ENCODE measurements at places on chromosomes 7 and 10.

DNA sequence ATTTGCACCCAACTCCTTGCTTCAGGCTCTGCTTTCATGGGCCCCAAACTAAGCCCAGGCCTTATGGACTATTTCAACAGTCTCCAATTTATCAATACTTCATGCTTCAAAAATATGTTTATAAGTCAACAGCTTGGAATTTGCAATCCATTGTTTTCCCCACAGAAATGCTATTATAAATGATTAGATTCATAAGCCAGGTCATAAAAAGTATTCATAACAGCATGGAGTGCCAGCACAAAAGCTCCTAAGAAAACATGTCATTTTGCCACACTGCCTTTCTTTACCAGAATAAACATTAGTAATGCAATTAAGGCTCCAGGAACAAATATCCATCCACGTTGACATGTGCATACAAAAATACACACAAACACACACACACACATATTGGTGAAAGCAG is 30.1 kb downstream of the OSBPL3 start:
- no peak for DNase-seq

DNA sequence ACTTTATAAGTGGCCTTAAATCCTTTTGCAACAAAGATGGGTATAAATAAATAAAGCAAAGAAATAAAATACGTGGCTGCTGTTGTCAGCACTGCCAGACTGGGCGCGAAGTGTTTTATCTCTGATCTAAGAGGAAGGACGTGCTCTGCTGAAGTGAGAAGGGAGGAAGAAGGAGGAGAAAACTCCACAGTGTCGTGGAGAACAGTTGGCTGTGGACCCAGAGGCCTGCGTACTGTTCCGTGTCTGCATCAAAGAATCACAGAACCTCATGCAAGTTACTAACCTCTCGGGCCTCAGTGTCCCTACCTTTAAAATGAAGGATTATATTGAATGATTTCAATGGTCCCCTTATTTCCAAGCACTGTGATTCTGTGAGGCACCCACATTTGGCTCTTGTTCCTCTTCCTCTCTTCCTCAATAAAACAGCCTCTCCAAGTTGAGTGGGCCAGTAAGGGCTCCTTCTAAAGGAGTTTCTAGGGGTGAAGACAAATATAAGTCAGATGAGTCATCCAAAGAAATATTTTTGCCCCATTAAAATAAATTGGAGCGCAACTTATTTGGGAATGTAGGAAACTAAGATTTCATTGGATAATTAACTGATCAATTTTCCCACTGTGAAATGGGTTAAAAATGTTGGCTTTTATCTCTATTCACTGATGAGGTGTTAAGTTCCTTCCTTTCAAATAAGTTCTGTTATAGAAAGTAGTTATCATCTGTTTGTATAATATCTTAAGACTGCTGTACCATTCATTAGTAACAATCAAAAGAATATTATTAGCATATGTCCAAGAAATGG is 126.9 kb upstream of the EFCAB10 start:
- DNase-seq, result no peak

DNA sequence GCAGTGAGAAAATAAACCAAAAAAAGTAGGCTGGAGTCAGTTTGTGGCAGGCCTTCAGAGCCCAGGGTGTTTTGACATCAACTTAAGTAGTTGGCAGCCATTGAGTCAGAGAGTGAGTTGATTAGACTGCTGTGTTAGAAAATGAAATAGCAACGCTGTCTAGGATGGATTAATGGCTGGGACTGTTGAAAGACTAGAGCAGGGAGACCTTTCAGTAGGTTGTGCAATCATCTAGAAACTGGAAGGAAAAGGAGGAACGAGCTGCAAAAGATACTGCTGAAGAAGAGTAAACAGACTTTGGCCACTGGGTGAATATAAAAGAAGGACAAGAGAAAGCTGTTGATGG is 28.6 kb upstream of the TRIL start:
- no peak for DNase-seq

DNA sequence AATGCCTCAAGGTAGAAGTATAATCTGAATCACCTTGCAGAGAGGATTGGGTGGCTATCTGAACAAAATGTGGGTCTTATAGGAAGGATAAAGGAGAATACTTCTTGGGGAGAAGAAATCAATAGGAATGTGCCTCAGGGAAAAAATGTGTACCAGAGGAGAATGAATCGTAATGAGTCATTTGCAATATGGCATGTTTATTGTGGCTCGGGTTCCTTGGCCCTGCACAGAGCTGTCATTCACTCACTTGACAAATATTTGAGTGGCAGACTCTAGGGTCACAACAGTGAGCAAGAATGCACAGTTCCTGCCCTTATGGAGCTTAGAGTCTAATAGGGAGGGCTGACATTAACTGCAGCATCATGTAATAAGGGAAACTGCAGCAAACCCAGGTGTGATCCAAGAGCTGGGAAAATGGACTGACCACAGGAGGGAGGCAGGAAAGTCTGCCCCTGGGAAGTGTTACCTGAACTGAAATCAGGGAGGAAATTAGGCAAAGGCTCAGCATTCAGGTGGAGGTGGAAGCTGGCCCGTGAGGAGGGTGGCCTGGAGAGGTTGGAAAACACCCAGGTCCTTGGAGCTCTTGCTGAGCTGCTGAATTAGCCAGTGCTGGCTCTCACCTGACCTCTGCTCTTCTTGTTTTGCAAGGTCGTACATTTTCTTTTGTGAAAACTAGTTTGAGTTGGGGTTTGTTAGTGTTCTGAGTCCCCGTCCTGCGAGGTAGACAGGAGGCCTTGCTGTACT is 203.9 kb downstream of the FRMD4A start:
- no peak for DNase-seq

DNA sequence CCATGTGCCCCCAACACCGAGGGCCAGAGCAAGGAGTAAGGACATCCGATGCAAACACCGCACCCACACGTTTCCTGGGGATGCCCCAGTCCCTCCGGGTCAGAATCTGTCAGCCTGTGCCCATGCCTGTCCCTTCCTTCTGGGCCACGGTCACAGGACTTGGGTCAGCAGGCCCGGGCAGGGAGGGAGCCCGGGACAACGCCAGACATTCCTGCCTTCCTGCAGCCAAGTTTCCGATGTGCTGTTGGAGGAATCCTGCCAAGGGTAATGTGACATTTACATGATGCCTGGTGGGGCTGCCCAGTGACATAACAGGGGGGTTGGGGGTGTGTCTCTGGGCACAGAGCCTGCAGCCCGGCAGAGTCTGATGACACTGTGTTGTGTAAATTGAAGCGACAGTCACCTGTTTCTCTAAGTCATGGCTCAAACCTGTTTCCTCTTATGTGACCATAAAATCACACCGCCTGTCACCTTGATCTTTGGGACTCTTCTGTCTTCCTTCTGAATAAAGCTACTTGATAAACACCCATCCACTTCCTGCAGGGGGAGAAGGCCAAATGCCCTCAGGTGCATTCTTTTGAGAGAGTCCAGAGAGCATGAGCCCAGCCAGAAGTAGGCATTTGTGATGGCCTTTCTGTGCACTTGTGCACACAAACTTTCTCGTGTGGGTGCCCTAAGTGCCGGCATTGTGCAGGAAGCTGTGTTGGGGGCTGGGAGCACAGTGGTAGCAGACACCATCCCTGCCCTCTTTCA is 175.3 kb upstream of the RHEB start:
- no peak for DNase-seq

- no peak for DNase-seq
These were observed 156.0 kb downstream of the ZNF33B start for GRCh38 chr10:42482411-42482810.

GRCh38 chr7:140383954-140384713 is 14.2 kb downstream of the SLC37A3 start:
- no peak for DNase-seq

- DNase-seq, result no peak
These were observed 78.2 kb upstream of the CHST15 start for GRCh38 chr10:124171561-124171960.

GRCh38 chr10:5611899-5612680 is 54.3 kb downstream of the ASB13 start:
- DNase-seq, result no peak

DNA sequence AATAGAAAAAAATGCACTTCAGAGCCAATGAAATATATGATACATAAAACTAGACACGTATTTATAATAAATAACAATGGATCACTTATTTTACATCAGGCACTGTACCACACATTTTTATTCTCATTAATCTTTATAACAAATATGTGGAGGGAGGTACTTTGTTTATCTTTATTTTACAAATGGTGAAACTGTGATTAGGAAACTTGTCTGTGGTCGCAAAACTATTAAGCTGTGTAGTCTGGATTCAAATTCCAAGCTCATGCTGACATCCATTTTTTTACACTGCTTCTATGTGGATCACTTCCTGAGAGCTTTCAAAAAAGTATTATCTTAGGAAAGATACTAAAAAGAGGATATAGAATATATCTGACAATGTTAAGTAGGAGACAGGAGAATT is 978.6 kb downstream of the SORCS1 start:
- DNase-seq, result no peak

DNA sequence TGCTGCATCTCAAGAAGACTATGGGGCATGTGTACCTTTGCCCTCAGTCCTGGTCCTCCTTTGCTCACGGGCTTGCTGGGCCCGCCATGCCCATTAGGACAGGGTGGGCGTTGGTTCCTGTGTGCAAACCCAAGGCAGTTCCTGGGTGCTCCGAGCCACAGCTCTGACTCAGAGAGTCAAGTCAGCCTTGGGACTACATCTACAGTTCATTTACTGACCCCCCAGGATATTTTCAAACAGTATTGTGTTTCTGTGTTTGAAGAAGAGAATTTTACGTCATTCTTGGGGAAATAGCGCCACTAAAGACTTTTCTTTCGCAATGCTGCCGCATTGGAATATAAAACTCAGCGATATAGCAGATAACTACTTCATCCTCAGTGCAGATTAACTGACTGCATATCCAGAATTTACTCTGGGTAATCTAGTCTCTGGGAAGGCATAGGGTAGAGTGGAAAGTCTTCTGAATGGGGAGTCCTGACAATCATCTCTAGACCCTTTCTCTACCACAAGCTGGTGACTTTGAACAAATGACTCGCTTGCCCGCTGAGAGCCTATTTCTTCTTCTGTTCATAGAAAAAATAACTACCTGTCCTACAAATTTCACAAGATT is 638.9 kb upstream of the FZD8 start:
- DNase-seq, result no peak

DNA sequence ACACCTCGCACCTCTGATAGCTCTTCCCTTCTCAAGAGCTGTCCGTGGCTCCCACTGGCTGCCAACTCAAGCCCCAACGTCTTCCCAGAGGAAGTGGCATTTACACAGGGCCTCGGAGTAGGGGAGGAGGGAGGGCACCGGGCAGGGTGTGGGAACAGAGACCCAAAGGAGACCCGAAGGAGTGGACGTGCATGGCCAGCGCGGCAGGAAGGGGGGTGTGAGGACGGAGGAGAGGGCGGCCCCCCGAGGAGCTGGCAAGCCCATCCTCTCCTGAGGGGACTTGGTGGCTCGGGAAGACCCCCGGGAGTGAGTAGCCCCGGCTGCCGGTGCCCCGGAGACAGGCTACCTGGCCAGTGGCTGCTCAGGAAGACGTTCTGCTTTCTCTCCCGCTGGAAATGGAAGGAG is 85.9 kb downstream of the FOXL3 start:
- no peak for DNase-seq

GRCh38 chr10:111784436-111784835 is 399.1 kb downstream of the GPAM start:
- no peak for DNase-seq

DNA sequence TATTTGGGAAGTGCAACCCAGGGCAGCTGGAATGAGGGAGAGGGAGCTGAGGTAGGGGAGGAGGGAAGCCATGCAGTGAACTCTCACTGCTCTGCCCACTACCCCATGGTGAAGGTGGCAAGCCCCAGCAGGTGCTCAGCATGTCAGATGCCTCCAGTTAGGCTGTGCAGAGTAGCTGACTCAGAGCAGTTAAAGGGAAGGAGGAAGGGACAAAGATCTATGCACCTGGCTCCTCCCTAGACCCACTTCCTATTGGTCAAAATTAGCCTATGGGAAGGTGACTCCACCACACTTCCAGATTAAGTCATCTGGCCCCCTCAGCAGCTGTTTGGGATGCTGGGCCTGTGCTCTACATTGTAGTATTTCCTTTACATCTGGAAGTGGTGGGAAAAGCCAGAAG is 125.7 kb upstream of the MTPN start:
- no peak for DNase-seq

GRCh38 chr10:33201056-33201780 is 133.2 kb downstream of the NRP1 start:
- no peak for DNase-seq

GRCh38 chr7:38306914-38307313 is 33.5 kb upstream of the TARP start:
- DNase-seq, result no peak

DNA sequence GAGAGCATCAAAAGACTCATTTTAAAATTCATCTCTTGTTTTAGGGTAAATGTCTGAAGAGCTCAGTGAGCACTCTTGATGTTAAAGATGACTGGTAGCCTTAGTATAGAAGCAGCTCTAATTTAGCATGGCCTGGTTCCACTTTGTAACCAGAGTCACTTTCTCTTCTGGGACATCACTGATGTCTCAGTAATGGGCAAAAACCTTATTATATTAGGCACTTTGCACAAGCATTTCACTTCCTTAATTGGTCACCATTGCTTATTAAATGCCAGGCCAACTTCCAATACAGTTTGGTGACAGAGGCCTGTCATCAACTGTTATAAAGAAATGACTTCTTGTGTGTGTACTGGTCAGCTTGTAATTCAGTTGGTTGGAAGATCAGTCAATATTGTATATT is 53.0 kb downstream of the STEAP1B start:
- DNase-seq, result no peak

DNA sequence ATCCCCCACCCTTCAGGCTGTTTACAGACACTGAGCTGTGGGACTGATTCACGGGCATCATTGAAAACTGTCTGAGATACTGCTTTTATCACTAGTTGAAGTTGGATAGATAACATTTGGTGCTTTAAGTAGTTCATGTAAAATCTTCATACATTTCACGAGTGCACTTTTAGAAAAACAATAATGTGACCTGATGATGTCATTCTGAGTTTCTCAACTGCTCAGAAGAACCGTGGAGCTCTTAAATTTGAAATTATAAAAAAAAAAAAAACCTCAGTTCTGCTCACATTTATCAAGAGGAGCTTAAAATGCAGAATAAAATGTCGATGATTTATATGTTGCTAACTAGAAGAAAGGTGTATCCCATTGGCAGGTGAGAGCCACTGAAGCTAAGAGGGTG is 81.5 kb downstream of the GALNT11 start:
- DNase-seq, result no peak

GRCh38 chr7:150955519-150956394 is 22.4 kb downstream of the KCNH2 start:
- DNase-seq, result peak; percentile 12

DNA sequence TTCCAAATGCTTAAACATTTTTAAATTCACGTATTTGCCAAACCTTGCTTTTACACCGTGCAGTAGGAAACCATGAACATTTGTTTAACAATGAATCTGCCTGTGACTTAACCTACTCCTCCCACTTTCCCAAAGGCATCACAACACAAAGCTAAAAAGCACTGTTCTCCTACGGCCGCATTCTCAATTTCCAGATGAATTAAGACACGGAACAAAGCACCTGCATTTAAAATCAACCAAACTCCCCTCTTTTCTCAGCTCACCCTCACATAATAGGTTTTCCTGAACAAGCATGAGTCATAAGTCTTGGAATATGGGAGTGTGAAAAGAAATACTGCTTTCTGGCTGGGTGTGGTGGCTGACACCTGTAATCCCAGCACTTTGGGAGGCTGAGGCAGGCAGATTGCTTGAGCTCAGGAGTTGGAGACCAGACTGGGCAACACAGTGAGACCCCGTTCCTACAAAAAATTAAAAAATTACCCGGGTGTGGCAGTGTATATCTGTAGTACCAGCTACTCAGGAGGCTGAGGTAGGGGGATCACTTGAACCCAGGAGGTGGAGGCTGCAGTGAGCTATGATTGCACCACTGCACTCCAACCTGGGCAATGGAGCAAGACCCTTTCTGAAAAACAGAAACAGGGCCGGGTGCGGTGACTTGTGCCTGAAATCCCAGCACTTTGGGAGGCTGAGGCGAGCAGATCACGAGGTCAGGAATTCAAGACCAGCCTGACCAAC is 51.7 kb upstream of the CYTH3 start:
- DNase-seq, result no peak
